Gastrocnemius medialis (tissue), 4 donors: ENCODE measurements at places on chromosomes 3 and 15.

DNA sequence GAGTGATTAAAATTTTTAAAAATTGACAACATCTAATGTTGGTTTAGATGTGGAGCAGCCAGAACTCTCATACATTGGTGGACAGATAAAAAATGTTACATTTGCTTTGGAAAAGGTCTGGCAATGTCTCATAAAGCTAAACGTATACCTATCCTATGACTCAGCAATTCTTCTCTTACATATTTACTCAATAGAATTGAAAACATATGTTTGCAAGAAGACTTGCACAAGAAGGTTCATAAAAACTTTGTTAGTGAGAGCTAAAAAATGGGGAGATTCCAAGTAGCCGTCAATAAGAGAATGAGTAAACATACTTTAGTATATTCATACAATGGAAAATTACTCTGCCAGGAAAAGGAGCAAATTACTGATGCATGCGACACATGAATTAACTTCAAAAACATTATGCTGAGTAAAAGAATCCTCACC, 30.0 kb downstream of the MASP1 start:
- DNase-seq, result no peak

GRCh38 chr3:43736558-43737440, 46.1 kb downstream of the ABHD5 start:
- no peak for DNase-seq

GRCh38 chr3:189572249-189572648, 58.9 kb upstream of the TP63 start:
- DNase-seq, result no peak

- no peak for DNase-seq
Observed at GRCh38 chr15:61459785-61460707, 230.9 kb upstream of the RORA start.

GRCh38 chr3:161691677-161692076, 195.1 kb downstream of the OTOL1 start:
- no peak for DNase-seq

GRCh38 chr3:171753665-171754408, 56.4 kb downstream of the PLD1 start:
- DNase-seq, result no peak

DNA sequence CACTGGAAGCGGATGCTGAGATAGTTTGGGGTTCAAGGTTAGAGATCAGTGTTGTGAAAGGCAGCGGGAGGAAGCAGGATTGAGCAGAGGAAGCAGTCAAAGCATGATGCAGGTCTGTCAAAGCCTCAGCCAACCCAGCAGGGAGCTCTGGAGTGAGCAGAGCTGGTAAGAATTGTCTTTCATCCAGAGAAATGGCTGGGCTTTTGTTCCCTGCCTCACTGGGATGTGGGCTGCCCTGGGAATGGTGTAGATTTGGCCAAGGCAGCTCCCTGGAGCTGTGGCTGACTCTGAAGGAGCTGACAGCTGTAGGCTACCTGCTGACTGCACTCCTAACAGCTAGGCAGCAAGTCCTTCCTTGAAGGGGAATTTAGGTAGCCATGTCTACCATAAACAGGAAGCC, 61.9 kb upstream of the STXBP5L start:
- no peak for DNase-seq

- no peak for DNase-seq
Observed at GRCh38 chr3:151460228-151460627, 633 bp downstream of the IGSF10 start.

DNA sequence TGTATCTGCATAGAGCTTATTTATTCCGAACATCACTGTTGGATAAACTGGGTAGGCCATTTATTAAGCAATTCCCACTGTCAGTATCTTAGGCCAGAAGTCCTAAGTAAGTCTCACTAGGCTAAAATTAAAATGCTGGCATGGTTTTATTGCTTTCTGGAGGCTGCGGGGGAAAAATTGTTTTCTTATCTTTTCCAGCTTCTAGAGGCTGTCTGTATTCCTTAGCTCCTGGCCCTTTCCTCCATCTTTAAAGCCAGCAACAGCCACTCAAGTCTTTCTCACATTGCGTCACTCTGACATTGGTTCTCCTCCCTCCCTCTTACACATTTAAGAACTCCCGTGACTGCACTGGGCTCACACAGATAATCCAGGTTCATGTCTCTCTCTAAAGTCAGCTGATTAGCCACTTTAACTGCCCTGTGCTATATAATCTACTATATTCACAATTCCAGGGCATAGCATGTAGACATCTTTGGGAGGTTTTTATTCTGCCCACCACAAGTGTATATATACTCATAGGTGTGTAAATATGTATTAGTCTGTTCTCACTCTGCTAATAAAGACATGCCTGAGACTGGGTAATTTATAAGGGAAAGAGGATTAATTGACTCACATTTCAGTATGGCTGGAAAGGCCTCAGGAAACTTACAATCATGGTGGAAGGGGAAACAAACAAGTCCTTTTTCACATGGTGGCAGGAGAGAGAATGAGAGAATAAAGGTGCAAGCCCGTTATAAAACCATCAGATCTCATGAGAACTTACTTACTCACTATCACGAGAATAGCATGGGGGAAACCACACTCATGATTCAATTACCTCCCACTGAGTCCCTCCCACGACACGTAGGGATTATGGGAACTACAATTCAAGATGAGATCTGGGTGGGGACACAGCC, 113.5 kb upstream of the SLC7A14 start:
- DNase-seq, result no peak

DNA sequence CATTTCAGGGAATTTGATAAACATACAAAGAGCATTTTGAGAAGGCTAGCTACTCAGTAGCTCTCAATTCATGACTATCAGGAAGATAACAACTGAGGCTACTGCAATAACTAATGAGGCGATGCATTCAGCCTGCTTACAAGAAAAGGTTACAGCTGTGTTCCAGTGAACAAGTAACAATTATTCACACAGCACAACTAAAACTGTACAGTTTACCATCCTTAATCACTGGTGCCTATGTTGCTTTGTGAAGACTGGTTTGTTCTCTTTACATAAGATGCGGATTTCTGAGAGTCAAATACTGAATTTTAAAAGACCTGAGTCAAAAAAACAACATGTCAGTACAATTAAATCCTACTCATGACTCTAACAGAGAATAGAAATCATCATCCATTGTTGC, 526.3 kb downstream of the OTOL1 start:
- no peak for DNase-seq

DNA sequence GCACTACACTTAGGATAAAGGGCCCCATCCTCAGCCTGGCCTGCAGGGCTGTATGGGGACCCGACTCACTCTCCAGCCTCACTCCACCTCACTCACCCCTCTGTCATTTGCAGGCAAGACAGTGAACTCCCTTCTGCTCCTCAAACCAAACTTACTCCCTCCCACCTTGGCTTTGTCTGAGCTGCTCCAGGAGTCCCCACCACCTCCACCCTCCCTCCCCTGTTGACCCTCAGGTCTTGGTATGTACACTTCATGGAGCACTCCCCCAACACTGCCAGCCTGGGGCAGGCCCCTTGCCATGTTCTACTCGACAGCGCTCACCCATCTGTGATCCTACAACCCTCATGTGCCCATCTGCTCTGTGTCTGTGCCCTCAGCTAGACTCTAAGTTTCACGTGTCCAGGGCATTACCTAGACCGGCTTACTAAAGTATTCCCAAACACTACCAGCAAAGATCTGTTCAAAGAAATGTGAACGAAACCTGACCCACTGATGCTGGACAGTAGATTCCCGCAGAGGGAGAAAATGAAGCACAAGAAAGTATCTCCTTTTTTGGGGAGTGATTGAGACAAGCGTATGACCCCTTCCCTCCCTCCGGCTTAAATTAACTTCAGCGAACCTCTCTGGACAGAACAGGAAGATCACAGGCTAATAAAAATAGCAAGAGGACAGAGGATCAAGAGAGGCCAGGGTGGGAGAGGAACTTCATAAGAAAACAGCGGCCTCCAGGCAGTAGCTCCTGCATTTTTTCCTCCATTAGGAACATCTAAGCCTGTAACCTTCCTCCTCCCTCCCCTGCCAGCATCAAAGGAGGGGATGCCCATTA, 113.2 kb downstream of the RFTN1 start:
- no peak for DNase-seq

- DNase-seq, result no peak
Observed at GRCh38 chr3:46986055-46986730, 6.7 kb downstream of the NBEAL2 start.

DNA sequence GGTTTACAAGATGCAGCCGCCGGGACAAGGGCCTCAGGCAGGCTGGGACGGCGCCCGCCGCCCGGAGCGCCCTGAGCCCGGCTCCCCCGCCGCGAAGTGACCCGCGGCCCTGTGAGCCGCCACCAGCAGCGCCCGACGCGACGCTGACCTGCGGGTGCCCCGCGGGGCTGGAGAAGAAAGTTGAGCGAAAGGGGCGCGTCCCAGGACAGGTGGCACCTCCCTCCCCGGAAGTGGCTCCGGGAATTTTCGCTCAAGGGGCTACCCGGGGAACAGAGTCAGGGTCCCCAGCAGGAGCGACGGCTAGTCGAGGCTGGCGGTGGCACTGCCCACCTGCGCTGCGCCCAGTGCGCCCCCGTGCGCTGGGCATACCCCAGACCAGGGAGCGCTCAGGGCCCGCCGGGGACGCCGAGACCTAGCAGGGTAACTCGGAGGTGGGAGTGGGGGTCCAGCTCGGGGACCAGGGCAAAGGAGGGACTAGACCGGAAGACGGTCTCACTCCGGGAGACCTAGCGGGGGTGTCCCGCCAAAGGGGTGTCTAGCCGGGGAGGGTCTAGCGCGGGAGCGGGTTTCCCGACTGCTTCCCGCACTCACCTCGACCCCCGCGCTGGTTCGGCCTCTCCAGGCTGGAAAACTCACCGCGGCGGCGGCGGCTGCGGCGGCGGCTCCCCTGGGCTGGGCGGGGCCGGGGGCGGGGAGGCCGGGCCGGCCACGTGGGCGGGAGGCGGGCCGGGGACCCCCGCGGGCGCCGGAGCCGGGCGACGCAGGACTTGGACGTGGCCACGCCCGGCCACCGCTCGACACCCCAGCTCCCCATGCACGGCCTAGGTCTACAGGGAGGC, 18.4 kb downstream of the SPATA12 start:
- no peak for DNase-seq

DNA sequence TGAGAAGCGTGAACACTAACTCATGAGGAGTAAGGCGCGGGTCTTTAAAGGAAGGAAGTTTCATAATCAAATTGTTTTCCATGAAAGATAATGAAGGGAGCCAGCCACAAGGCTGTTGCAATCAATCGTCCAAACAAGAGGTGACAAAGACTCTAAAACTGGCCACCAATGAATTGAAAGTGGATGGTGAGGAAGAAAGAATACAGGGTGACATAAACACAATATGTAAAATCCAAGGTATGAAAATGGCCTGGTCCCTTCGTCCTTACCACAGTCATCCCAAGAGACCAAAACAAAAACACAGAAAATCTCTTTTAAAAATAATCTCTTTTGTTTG, 12.0 kb downstream of the CD86 start:
- DNase-seq, result no peak

DNA sequence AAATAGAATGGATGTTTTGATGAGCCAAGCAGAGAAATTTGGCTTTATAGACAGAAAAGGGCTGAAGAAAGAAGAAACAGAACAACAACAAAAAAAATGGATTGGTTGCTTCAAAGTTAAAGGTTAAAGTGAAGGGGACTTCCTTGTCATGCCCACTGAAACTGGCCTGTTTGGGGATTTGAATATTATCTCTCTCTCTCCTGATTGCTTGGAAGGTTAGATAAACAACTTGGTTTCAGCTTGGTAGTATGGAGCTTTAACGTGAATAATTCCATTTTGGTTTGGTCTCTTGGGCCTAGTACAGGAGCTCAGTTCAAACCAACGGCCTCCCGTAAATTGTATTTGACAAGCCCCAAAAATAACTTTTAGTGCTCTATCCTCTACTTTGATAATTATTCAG, 70.8 kb upstream of the MBNL1 start:
- no peak for DNase-seq

DNA sequence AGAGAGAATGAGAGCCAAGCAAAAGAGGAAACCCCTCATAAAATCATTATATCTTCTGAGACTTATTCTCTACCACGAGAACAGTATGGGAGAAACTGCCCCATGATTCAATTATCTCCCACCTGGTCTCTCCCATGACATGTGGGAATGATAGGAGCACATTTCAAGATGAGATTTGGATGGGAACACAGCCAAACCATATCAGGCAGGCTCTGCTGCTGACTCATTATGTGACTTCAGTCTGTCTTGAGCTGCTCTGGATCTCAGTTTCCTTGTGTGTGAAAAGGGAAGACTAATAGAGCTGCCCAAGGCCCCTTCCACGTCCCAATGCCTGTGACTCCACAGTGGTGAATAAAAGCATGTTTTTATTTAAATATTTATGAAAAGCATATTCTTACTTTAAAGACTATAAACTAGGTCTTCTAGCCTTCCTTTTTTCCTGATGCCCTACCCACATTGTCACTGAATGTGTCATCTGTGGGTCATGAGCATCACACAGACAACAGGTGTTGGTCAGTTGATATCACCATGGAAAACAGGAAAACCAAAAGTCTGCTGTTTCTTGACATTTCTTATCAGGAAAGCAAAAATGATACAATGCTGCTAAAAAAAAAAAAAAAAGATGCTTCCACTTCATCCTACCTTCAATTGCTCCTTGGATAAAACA, 96.0 kb upstream of the PPP2R3A start:
- DNase-seq, result no peak

GRCh38 chr15:22799902-22800301, 13.5 kb downstream of the NIPA1 start:
- no peak for DNase-seq

- peak; percentile 77 for DNase-seq
Observed at GRCh38 chr15:34716111-34716510, 38.7 kb downstream of the GJD2 start.

GRCh38 chr3:23241256-23241655, 38.1 kb downstream of the UBE2E2 start:
- DNase-seq, result no peak

DNA sequence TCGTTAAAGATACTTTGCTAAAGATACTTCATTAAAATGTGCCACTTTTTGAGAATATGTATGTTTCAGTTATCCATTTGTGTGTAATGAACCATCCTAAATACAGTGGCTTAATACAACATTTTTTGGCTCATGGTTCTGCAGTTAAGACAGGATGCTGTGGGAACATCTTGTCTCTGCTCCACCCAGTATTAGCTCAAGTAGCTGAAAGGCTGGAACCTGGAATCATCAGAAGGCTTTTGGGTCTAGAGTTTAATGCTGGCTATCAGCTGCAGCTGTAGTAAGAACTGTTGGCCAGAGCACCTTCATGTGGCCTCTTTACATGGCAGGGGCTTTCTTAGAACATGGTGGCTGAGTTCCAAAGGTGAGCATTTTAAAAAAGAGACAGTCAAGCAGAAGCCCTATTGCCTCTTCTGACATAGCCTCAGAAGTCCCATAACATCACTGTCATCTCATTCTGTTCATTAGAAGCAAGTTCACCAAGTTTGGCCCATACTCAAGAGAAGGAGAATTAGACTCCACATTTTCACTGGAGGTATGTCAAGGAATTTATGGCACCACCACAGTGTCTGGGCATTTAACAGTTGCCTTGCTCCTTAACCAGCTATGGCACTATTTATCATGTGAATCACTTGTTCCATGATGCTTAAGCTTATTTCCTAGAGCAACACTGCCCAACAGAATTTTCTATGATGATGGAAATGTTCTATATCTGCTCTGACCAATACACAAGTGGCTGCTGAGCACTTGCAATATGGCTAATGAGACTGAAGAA, 70.4 kb upstream of the PDZRN3 start:
- DNase-seq, result no peak

GRCh38 chr3:90253131-90253530, 1145.7 kb downstream of the EPHA3 start:
- DNase-seq, result no peak

GRCh38 chr3:176795891-176796290, 401.4 kb downstream of the TBL1XR1 start:
- no peak for DNase-seq
